Hematopoietic multipotent progenitor cell treated with erythropoietin and hydrocortisone succinate and interleukin-3 and kit ligand, for 6 days (in vitro differentiated cells): ENCODE measurements at places on chromosomes 12 and 14.

- no peak for DNase-seq
These were observed 192.7 kb downstream of the PTPRO start for GRCh38 chr12:15515010-15515409.

GRCh38 chr12:58711974-58712373 lies 208.3 kb downstream of the LRIG3 start:
- no peak for DNase-seq

- no peak for DNase-seq
These were observed 266.4 kb upstream of the CAND1 start for GRCh38 chr12:67002720-67003119.

DNA sequence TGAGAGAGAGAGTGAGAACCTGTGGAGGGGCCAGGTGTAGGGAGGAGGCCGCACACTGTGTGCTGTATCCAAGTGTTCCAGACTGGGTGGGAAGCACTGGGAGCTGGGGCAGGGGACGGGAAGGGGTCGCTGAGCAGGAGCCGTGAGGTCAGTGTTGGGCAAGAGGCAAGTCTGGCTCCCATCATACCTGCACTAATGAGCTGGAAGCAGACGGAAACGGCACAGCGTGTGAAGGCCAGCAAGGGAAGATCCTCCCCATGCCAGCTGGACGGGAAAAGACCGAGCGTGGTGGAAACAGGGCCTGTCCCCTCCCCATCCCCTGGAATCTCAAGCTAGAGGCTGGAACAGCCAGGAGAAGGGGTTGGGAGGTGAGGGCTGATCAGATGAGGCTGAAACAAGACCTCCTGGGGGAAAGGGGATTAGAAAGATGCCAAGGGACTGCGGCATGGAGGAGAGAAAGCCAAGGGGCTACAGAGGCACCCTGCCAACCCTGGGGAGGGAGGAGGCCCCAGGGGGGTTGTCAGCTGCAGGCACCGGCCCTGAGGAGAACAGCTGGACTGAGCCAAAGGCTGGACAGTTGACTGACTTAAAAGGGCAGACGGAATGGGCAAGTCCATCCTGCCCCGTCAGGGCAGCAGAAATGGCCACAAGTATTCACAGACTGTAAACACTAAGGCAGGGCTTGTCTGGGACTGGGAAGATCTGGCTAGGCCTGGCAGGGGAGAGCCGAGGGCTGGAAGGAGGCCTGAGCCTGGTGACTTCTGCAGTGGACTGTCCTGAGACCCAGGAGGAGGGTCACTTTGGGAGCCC lies 19.0 kb upstream of the LTBP2 start:
- no peak for DNase-seq

DNA sequence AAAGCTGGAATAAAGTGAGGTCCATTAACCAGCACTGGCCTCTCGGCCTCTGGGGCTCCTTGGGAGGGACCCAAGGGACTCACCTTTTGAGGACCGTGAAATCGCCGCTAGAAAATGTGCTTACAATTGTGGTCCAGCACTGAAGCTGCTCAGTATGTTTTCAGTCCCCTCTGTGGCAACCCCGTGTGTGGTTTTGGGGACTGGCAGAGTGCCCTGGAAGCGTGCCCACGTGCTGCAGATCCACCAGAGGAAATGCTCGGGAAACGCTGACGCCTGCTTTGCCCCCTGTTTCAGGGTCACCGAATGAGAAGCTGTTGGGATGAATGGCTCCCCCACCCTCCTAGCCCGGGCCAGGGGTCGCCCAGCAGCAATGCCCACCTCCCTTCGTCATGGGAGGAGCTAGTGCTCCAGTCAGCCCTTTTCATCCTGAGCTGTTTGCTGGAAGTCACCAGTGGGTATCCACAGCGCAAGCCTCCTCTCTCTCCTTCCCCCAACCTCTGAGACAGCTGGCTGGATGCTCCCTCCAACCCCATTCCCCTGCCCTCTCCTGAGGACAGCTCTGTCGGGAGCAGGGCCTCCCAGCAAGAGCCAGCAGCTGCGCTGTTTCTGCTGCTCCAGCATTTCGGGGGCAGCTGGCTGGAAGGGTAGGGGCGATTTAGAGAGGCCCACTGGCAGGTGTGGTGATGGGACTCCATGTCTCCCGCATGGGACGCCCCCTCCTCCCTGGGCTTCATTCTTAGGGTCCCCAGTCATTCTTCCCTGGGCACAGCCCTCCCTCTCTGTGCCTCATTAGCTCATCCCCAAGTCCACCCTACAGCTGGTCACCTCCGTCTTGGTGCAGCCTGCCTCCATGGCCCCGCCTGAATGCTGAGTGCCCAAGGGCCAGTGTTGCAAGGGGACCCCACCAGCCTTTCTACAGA lies 33.2 kb upstream of the PPP1R13B start:
- peak; percentile 86 for DNase-seq

- no peak for DNase-seq
These were observed 137.9 kb downstream of the NRXN3 start for GRCh38 chr14:78308079-78308478.

- DNase-seq = no peak
These were observed 4.3 kb upstream of the GPR132 start for GRCh38 chr14:105069522-105069870.

DNA sequence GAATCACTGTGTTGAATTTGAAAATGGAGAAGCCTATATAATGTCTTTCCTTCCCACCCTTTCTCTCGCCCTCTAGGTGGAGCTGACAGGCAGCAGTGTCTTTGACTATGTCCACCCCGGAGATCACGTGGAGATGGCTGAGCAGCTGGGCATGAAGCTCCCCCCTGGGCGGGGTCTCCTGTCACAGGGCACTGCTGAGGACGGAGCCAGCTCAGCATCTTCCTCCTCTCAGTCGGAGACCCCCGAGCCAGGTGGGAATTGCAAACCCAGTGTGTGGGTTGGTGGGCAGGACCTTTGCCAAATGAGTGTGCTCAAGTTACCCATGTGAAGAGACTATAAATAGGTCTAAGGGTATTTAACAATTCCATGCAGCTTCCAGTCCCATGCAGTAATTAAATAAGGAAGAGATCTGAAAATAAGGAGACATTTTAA lies 274.7 kb downstream of the EGLN3 start:
- DNase-seq = peak; percentile 51

DNA sequence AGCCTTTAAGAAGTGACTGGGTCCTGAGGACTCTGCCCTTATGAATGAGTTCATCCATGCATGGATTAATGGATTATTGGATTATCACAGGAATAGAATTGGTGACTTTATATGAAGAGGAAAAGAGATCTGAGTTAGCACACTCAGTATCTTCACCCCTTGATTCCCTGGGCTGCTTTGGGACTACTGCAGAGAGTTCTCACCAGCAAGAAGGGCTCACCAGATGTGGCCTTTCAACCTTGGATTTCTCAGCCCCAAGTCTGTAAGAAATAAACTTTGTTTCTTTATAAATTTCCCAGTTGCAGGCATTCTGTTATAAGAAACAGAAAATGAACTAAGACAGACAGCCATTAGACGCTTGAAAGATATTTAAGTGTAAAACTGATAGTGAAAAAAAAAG lies 509.2 kb downstream of the FLRT2 start:
- no peak for DNase-seq

DNA sequence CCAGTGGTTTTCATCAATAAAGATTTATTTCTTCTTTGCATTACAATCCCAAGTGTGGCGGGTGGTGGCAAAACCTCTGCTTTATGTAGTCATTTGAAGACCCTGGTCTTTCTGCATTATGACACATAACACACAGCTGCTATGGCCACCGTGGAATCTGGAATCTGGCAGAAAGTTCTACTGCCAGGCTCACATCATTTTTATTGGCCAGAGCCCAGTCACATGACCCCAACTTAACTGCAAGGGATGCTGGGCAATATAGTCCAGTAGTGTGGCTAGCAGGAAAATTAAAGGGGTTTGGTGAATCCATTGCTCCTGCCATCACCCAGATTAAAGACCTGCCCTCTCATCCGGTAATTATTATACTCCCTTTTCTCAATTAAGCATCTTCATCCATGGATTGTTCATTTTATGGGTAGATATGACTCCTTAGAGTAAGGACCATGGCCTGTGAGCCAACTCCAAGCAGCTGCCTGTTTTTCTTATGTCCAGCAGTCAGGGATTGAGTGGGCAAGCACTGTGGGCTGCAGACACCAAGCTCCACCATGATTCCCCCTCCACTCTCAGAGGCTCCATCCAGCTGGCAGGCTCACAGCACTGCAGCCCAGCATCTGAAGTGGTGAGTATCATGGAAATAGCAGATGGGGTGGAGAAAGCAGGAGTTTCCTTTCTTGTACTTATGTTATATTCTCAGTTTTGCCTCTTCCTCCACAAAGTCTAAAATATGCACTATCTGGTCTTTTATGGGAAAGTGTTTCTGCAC lies 1030.7 kb downstream of the AACS start:
- no peak for DNase-seq

DNA sequence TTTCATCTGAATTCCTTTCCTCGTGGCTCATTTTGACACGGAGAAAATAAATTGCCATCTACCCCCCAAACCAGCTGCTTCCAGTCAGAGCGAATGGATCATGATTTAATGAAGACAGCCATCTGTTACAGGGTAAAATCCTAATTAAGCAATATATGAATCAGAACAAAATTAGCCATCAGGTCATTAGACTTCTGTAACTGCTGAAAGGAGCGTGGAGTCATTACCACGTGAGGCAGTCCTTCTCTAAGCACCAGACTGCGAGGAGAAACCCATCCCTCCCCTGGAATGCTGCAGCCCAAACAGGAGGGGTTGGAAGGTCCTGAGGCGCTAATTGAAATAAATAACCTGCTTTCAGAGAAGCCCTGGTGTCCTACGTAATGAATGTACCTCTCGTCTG lies 51.1 kb upstream of the TCL1A start:
- DNase-seq = no peak

GRCh38 chr14:28704153-28704552 lies 62.4 kb upstream of the FOXG1 start:
- no peak for DNase-seq

DNA sequence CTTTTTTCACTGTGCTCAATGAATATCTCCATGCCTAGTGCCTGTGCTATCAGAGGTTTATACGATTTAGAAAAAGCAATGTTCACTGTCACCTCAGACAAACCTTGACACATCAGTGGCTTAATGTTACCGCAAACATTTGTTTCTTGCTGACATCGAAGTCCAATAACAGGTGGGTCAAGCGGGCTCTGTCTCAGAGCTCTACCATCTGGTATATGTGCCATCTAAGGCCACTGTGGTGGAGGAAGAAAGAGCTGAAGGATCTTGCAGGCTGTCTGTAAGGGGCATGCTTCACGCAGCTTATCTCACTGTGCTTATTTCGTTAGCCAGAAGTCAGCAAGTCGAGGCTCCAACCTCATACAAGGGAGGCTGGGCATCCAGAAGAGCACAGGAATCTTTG lies 189.5 kb upstream of the NTF3 start:
- no peak for DNase-seq

DNA sequence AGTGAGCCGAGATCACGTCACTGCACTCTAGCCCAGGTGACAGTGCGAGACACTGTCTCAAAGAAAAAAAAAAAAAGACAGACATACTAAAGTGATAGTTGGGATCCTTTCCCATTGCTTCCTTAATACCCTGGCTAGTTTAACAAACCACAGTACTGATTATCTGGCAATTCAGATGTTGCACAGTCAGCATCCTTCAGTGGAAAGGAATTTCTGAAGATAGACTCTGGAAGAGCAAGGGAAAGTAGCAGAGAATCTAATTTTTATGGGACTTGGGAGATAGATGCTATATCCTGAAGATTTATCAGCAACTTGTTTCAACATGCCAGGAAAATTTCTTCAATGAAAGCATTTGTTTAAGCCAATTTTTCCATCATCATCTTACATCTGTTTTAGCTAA lies 6.5 kb upstream of the PPFIBP1 start:
- no peak for DNase-seq

DNA sequence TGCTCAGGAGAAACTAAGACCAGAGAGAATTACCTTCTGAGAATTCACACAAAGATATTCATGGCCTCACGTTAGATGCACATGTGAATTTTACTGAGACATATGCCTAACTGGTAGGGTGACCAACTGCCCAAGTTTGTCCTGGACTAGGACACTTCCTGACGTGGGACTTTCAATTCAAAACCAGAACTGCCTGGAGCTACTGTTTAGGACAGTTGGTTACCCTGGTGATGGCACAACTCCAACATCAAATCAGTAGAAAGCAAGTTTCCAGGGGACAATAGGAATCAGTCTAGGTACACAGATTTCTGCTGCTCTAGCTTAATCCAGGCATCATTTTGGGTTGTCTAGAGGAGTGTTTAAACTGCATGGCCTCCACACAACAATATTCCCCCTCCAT lies 178.7 kb downstream of the GXYLT1 start:
- no peak for DNase-seq

DNA sequence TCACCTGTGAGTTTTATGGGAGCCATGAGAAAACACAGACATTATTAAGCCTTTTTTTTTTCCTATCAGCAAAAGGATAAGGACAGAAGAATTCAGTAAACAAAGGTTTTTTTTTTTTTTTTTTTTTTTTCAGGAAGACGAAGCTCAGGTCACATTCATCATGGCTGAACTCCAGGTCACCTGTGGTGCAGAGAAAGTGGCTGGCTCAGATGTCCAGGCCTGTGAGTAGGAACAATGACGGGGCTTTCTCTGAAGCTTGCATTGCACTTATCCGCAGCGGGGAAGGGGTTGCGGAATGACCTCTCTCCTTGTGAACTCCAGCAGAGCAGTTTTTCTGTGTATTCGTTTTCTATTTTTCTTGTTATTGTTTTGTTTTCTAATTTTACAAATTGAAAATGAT lies 759.6 kb upstream of the TMEM132C start:
- no peak for DNase-seq

- peak; percentile 58 for DNase-seq
These were observed 11.1 kb downstream of the RIN3 start for GRCh38 chr14:92524602-92525185.

DNA sequence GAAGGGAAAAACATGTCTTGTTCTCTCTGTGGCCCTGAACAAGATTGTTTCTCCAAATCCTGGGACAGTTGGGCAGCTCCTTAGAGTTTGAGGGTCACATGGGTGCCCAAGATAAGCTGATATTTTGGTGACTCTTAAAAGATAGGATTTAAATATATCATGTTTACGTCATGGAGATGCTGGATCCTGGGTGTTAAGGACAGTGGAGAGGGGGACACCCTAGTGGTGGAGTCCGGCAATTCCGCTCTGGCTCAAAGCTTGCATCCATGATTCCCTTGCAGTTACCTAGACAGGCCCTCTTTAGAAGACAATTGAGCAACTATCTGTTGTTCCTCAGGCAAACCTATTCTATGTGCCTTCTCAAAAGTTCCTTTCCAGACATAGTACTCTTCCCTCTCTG lies 101.8 kb downstream of the CMKLR1 start:
- peak; percentile 23 for DNase-seq

- DNase-seq = no peak
These were observed 33.1 kb downstream of the KNTC1 start for GRCh38 chr12:122560138-122560537.

DNA sequence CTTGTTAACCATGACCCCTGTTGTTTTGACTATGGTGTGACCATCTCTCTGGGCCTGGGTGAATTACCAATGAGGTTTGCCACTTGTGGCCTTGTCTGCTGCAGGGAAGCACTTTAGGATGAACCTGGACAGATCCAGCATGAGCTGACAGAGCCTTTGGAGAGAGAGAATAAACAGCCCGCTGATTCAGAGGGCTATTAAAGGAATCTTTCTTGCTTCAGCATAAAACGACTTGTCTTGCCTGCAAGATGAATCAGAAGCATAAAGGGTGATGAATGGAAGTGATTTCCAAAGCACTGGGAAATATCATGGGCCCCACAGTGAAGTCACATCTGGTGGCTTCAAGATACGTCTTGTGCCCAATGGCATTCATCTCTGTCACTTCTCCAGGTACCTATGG lies 69.0 kb upstream of the WSCD2 start:
- no peak for DNase-seq
